SW480 (cell line): ENCODE measurements at places on chromosomes 11 and 22.

DNA sequence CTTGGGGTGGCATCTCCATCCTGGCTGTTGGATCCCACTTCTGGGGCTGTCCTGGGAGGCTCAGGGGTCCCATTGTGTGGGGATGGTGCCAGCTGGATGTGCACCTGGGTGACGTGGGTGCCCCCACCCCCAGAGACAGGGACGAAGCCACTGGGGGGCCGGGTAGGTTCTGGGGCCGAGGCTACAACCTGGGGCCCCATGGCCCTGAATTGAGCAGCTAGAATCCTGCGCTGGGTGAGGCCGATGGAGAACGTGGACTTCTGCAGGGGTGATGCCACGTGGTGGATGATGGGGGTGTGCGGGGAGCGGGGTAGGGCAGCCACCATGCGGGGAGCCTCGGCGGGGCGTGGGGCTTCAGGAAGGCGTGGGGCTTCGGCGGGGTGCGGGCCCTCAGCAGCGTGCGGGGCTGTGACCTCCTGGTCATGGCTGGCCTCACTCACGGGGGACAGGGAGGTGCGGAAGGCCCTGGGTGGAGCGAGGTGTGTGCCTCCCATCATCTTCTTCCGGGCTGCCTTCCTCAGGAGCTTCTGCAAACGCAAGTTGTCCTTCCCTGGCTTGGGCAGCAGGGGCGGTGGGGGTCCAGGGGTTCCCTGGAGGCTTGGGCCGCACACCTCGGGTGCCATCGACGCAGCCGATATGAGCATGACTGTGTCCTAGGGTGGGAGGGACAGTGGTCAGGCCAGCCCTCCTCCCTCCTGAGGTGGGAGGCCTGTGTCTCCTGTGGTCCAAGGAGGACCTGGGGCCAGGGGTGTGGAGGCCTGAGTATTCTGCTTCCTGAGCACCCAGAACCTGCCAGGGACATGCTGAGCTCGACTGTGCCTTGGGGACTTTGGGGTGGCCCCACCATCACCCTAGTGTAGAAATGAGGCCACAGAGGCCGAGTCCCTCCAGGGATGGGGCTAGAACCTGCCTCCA lies 1.5 kb downstream of the PRR33 start:
- DNase-seq, result no peak

DNA sequence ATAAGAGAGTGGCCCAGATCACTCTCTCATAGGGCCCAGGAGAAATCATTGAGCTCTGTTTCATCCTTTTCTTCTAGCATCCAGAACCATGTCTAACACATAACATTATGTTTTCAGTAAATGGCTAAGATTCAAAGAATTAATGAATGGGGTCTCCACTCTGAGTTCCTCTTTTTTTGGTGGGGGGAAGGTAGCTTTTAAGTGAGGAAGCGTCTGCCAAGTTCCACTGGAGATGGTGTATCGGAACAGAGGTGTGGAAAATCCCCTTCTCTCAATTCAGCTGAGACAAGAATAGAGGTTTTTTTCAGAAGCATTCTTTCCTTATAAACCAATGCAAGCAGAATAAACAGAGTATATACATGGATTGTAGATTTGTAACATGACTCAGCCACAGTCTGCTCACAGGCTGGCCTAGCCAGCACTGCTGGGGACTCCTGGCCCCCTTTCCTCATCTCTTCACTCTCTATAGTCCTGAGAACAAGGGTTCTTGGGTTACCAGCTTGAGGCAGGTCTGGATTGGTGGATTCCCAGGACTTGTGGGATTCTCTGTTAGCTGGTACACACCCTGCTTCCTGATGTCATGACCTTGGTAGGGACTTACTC lies 97.2 kb downstream of the TRAF6 start:
- DNase-seq, result no peak

DNA sequence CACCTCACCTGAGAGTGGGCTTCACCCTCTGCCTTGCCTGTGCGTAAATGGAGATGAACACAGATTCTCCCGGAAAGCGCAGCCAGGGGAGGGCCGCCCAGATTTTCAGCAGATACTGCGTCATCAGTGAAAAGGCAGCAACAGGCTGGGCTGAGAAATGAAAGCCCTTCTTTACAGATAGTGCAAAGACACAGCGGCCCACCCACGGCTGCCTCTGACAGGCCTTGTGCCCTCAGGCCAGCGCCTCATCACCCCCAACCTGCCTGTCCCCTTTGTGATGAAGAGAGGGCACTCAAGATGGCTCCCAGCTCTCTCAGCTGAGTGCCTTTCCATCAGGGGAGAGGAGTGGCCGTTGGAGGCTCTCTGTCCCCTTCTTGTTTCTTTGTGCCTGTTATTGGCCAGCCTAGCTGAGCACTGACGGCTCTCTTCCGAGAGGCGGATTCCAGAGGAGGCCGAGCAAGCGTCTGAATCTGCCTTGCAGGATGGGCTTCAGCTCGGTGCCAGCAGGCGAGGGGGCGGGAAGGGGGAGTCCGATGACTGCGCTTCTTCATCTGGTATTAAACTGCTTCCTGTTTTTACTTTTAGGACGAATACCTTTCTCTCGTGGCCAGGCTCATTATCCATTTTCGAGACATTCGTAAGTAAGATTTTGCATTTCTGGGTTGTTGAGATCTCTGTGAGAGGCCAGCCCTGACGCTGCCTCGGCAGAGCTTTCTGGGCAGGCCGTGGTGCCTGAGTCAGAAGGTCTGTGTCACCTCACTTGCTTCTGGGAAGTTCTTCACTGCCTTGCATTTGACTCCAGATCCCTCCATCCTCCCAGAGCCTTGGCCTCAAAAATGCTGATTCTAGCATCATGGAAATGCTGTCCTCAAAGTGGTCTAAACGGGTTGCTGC lies 43.7 kb downstream of the MED15 start:
- DNase-seq, result no peak

DNA sequence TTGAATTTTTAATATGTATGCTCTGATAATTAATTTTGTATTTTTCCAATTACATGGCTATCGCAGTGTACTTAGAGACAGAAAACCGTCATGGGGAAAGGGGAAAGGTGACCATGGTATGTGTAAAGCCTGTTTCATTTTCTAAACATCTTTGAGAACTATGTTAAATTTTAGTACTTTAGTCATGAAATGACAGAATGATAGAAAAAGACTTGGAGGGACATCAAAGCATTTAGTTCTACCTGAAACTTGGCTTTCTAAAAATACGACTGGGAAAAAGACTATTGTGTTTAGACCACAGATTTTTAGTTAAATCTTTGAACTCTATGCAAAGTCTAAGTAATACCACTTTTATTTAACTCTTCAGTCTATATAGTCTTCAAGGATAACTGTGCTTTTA lies 54.1 kb downstream of the MAML2 start:
- no peak for DNase-seq

DNA sequence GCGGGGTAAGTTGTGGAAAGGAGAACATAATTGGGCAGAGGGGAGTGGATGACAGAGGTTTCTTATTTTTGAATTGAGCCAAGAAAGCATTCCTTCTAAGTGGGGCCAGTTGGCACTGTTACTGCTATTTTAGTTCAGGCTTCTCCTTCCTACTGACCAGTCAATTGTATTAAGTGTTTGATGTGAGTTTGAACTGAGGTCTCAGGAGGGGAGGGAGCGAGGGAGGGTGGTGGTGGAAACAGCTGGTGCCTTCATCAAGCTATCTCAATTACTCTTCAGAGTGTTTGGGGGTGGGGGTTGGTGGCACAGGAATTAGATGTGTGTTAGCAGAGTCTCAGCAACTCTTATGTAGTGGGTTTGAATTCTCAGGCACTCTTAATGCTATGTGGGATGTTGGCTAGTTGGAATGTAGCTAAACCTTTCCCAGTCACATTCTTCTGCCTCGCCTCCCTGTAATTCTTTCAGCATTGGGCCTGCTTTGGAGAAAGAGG lies 14.5 kb downstream of the CTNND1 start:
- peak; percentile 42 for DNase-seq

DNA sequence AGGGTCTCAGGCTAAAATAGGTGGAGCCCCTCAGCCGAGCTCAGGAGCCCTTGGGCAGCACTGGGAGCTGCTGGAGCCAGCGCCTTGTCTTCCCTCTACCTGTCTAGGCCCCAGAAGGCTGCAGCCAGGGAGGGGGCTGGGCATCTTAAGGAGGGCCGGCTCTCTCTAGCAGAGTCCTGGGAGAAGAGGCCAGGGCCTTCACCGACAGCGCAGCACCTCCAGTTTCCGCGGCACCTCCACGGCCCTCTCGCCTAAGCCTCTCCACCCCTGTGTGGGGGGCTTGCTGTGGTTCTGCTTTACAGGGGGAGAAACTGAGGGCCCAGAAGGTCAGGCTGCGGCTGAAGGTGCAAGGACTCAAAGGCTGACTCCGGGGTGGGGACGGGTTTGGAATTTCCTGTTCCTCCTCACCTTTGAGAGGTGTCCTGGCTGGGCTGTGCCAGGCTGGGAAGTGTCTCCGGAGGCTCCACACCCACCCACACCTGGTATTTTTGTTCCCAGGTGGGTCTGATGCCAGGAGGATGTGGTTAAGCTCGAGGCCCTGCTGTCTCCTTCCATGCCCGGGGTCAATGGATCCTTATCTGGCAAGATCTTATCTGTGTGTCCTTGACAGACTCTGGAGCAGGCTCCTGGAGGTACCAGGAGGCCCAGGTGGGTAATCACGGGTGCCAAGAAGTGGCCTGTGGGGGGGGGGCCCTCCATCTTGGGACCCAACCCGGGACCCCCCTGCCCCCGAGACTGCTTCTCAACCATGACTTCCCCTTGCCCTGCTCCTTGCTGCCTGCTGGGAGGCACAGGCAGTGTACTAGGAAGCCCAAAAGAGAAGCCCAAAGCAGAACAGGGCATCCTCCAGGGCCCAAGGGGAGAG lies 95.3 kb upstream of the FGF3 start:
- peak; percentile 84 for DNase-seq

DNA sequence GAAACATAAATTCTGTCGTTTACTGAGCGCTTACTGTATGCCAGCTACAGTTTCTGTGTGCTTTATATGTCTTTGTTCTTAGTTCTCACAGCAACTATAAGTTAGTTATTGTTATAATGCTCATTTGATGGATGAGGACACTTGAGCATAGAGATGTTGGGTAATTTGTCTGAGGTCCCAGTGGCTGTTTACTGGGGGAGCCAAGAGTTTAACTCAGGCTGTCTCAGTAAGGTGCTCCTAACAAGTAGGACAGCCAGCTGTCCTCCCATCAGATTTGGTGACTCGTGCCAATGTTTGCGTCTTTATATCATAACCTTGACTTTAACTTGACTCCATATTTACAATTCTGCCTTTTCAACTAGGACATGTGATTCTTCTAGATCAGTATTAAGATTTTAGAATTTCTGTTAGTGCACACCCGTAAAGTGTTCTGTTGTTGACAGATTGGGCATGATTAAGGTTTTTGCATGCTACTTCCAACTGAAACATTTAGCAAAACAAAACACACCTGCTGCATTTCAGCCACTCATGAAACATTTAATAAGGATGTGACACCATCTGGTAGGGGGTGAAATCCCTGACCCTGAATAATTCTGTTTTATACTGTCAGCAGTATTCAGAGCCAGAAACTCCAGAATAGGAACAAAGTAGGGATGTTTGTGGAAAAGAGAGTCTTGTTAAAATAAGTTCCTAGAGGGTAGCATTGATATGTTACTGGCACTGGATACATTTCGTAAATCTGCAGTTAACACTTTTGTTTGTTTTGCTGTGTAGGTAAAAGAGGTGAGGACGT lies 1.9 kb downstream of the REXO2 start:
- DNase-seq, result no peak

GRCh38 chr22:25110596-25110845 lies 89.1 kb upstream of the CRYBB3 start:
- DNase-seq, result no peak

- DNase-seq, result no peak
Observed at GRCh38 chr11:79066456-79067351, 374.1 kb downstream of the TENM4 start.

- no peak for DNase-seq
Observed at GRCh38 chr11:48036466-48036865, 56.1 kb downstream of the PTPRJ start.

DNA sequence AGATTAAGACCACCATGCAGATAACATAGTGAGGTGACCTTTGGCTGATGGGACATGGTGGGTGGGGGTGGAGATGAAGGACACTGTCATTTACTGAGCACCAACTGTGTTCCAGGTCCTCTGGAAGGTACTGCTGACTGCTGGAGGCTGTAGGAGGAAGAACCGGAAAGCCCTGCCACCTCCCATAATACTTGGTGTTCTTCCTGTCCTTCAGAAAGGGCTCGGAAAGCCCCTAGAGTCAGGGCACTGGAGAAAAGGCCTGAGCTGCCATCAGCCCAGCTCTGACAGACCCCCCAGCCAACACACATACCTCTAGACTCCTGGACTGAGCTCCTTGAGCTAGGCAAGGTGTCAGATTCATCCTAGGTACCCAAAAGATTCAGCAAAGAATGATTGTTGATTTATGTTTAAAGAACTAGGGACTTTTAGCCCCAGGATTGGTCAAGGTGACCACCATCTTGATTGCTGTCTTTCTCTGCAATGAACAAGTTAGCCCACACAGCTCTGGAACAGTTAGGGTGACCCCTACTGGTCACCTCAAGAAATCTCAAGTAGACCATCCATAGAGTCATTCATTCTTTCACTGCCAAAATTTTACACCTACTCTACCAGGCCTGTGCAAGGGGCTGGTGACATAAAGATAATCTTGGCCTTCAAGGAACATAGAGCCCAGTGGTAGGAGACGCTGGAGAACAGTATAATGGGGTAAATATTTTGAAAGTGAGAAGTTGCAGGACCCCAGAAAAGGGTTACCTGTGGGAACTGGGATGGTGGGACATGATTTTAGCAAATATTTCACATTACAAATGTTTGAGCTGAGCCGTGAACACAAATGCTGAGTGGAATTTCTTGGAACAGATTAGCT lies 39.4 kb downstream of the IRAG1 start:
- DNase-seq, result peak; percentile 69

DNA sequence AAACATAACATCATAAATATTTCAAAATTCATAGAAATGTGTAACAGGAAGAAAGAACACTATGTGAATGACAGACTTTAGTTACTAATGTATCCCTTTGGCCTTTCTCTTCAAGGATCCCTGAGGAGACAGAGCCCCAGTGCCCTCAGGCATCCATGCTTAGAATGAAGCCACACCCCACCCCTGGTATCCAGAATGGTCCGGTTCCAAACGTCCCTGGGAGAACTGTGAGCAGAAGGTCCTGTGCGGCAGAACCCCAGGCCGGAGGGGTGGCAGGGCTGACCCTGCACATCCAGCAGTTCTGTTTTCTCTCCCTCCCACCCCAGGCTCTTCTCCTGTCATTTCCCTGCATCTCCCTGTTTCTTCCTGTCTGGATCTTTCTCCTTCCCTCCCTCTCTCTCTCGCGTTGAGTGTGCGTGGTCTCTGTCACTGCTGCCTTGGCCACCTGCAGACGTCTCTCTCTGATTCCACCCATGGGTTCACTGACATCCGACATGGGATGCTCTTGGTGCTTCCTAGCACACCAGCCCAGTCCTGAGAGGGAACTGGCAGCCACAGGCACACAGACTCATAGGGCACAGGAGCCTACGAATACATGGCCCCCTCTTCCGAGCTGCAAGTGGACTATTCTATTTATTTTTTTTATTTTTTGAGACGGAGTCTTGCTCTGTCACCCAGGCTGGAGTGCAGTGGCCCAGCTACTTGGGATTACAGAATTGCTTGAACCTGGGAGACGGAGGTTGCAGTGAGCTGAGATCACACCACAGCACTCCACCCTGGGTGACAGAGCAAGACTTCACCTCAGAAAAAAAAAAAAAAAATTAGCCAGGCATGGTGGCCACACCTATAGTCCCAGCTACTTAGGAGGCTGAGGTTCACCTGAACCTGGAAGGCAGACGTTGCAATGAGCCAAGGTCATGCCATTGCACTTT lies 5.7 kb downstream of the RFPL1 start:
- DNase-seq, result no peak
